ENCODE measurements at places on chromosomes 2 and 18.
A peak's percentile ranks its signal among the peaks of the same experiment; 100 is the strongest.

DNA sequence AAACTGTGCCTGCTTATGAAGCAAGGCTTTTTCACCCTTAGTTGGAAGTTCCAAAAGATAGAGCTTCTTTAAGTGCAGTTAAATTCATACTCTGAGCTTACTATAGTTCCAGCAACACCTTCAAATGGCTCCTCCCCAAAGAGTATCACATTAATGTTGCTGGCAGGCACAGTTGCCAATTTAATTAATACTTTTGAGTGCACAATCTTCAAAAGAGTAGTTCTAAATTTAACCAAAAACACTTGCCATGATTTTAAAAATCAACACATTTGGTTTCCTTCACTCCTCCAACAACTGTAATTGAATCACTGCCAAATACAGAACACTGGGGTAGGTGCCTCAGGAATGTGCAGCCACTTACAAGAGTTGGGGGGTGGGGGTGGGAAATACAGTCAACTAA is 150.6 kb upstream of the UBE2E3 start:
- no peaks in the 10 kb centered on the region for H3K4me1 ChIP-seq
- no peak for DNase-seq
- H3K27me3 ChIP-seq: no peaks in the 10 kb centered on the region
- no peak overlapping the region for H3K27ac ChIP-seq

- H3K36me3 ChIP-seq: no peaks in the 10 kb centered on the region
- H3K4me3 ChIP-seq: no peak overlapping the region
- H3K27me3 ChIP-seq: no peaks in the 10 kb centered on the region
- H3K4me1 ChIP-seq: no peaks in the 10 kb centered on the region
- H3K27ac ChIP-seq: no peak overlapping the region
These were observed 122.6 kb upstream of the SPRED2 start for GRCh38 chr2:65554765-65555591.

DNA sequence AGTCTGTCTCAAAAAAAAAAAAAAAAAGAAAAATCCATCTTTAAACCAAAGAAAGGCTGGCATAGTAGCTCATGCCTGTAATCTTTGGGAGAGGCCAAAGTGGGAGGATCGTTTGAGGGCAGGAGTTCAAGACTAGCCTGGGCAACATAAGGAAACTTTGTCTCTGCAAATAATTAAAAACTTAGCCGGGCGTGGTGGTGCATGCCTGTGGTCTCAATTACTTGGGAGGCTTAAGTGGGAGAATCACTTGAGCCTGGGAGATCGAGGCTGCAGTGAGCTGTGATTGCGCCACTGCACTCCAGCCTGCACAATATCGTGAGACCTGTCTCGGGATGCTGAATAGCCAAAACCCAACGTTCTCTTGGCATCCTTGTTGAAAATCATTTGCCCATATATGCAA is 6.1 kb downstream of the CNOT11 start:
- peaks cover 4% of the 10 kb centered on the region for H3K4me1 ChIP-seq
- H3K4me3 ChIP-seq: no peak overlapping the region
- H3K27ac ChIP-seq: no peak overlapping the region
- DNase-seq: no peak

DNA sequence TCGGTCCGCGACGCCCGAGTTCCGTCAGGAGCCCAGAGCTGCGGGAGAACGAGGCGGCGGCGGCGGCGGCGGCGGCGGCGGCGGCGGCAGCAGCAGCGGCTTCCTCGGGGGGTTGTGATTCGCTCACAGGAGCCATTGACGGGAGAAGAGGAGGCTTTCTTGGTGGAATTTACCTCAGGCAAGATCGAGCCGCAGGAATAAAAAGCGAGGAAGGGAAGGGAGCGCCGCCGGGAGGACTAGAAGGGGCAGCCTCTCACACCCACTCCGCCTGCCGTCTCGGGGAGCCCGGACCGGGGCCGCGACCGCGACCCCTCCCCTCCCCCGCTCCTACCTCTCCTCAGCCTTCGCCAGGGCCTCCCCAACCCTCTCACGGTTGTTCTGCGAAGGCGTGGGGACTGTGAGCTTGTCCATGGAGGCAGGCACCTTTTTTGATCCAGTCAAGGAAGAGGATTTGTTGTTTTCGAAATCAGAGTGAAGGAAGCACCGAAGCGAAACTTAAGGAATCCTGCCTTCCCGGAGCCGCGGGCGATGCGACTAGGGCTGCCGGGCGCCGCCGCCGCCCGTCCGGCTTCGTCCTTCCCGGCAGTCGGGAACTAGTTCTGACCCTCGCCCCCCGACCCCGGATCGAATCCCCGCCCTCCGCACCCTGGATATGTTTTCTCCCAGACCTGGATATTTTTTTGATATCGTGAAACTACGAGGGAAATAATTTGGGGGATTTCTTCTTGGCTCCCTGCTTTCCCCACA is 506 bp downstream of the BMPR2 start:
- peaks cover 4% of the 10 kb centered on the region for H3K4me1 ChIP-seq
- peak overlapping the region; percentile 97 for H3K4me3 ChIP-seq
- DNase-seq: no peak
- H3K27me3 ChIP-seq: no peaks in the 10 kb centered on the region
- peaks cover 6% of the 10 kb centered on the region for H3K36me3 ChIP-seq
- peak overlapping the region; percentile 90 for H3K27ac ChIP-seq

- no peaks in the 10 kb centered on the region for H3K36me3 ChIP-seq
- no peak for DNase-seq
- H3K27ac ChIP-seq: no peak overlapping the region
- no peak overlapping the region for H3K4me3 ChIP-seq
- H3K27me3 ChIP-seq: no peaks in the 10 kb centered on the region
- H3K4me1 ChIP-seq: peaks cover 2% of the 10 kb centered on the region
These were observed 290.8 kb downstream of the DYSF start for GRCh38 chr2:71743995-71744675.

- DNase-seq: no peak
- H3K4me3 ChIP-seq: no peak overlapping the region
- no peaks in the 10 kb centered on the region for H3K27me3 ChIP-seq
These were observed 556.3 kb downstream of the ARHGAP15 start for GRCh38 chr2:143685421-143686078.

DNA sequence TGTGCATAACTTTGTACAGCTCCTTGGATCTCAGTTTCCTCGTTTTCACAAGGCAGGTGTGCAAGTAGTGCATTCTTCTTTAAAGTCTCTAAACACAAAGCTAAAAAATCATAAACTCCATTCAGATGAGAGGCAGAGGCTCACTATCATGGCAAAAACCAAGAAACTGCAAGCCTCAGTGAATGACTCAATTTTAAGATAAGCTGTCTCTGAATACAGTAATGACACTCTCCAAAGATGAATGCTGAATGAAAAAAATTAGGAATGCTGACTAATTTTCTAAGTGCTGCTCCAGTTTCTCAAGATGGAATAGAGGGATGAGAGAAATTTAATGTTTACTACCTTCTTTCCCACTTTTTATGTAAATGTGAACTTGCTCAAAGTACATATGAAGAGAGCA is 17.2 kb downstream of the B4GALT6 start:
- no peaks in the 10 kb centered on the region for H3K27me3 ChIP-seq
- H3K36me3 ChIP-seq: no peaks in the 10 kb centered on the region
- H3K4me3 ChIP-seq: no peak overlapping the region
- no peak for DNase-seq

- H3K27ac ChIP-seq: no peak overlapping the region
- no peak for DNase-seq
- no peaks in the 10 kb centered on the region for H3K27me3 ChIP-seq
These were observed 10.2 kb downstream of the SP110 start for GRCh38 chr2:230209422-230210051.

DNA sequence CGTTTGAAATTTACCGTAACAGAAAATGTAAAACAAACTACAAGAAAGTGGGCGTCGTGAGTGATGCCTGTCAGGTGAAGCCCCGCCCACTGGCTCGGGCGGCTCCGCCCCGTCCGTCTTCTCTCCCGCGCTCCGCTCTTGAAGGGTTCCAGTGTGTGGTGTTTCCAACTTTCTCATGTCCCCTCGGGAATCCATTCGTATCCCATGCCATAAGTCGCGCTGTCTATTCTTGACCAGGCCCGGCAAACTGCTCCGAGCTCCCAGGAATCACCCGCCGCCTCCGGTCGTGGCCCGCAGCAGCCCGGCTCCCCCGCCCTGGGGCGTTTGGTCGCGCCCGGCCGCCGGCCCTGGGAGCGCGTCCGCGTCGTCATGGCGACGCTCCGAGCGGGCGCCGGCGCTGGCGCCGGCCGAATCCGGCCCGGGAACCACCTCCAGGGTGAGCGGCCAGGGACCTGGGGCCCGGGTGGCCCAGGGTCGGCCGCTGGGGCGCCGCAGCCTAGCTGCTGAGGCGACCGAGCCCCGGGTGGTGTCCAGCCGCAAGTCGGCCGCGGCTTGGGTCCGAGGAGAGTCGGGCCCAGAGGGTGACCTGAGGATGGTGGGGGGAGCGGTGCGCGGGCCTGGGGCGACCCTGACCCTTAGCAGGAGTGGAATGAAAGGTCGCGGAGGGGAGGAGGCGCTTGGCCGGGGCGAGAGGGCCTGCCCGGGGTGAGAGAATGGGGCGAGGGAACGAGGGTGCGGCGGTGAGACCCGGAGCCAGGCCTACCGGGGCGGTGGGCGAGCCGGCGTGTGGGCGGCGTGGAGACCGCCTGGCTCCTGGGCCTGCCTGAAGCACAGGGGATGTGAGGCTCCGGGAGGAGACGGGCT is at the start of gene CFAP221:
Gene CFAP221, plus strand, starts transcription at position 375 of the 864 bp plus-strand sequence. CDS start 1,683 bp downstream, outside the sequence.
- peak; percentile 85 for DNase-seq
- no peaks in the 10 kb centered on the region for H3K27me3 ChIP-seq
- H3K27ac ChIP-seq: peak within 1 kb of the TSS; percentile 78
- peaks cover 22% of the 10 kb centered on the region for H3K4me1 ChIP-seq

DNA sequence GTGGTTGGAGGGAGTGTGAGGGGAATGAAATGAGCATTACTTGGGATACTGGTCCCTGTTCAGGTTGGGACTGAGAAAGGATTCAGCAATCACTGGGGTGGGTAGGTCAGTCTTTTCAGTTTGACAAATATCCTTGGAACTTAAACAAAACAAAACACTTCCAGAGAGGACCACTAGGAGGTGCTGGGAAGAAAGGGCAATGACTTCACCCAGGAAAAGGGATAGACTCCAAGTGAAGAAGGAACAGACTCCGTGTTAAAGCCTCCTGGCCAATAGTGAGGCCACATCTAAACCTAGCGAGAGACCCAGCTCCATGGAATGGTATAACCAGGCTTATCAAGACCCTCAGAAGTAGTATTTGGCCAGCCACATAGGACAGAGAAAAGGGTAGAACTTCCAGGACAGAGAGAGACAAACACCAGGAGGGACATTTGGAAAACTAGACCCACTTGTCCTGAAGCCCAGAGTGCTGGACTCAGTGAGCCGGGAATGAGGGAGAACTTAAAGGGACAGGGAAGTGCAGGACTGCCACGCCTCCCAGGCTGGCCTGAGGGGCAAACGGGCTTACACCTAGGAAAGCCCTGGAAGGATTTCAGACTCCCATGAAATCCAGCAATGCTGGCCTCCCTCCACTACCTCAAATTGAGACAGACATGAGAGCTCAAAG is 19.6 kb upstream of the KCNG3 start:
- peaks cover 3% of the 10 kb centered on the region for H3K4me1 ChIP-seq
- H3K27ac ChIP-seq: no peak overlapping the region
- H3K4me3 ChIP-seq: no peak overlapping the region
- H3K36me3 ChIP-seq: no peaks in the 10 kb centered on the region
- H3K27me3 ChIP-seq: no peaks in the 10 kb centered on the region

GRCh38 chr18:44830581-44830980 is 149.9 kb downstream of the SETBP1 start:
- no peaks in the 10 kb centered on the region for H3K27me3 ChIP-seq
- no peak overlapping the region for H3K4me3 ChIP-seq
- H3K27ac ChIP-seq: no peak overlapping the region
- H3K36me3 ChIP-seq: no peaks in the 10 kb centered on the region

GRCh38 chr18:48872234-48873145 is 78.3 kb downstream of the SMAD7 start:
- H3K4me1 ChIP-seq: peaks cover 3% of the 10 kb centered on the region
- H3K27me3 ChIP-seq: no peaks in the 10 kb centered on the region
- H3K36me3 ChIP-seq: no peaks in the 10 kb centered on the region
- no peak for DNase-seq

DNA sequence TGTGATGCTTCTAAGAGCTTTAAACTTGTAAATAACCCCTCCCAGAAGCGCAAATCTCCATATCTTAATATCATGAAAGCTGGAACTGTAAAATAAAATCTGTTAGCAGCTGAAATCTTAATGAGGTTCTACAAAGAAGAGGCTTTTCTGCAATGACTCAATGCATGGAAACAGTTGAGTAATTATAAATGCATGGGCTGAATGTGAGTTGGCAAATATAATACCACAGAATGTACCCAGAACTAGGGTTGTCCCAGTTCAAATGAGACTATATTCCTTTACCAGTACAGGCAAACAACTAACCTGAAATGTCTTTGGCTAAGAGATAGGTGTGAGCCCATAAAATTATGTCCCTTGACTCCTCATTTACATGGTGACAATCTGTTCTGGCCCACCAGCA is 52.9 kb downstream of the SATB2 start:
- DNase-seq: no peak
- no peaks in the 10 kb centered on the region for H3K36me3 ChIP-seq
- no peak overlapping the region for H3K4me3 ChIP-seq
- H3K27ac ChIP-seq: no peak overlapping the region
- no peaks in the 10 kb centered on the region for H3K27me3 ChIP-seq

DNA sequence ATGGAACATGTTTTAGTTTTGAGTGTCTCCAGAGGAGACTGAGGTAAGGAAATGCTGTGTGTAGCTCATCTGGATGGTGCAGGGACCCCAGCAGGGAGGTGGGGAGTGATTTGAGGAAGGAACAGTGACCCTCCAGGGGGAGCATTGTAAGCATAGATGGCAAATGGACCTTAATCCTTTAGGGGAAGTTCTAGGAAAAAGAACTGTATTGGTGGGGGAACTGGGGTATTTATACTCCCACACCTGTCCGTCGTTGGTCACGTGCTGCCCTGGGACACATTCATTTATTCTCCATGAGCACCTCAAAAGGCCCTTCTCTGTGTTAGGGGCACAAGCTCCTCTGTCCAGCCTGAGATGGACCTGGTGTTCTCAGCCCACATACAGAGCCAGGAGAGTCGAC is 233.9 kb upstream of the HDAC4 start:
- no peak overlapping the region for H3K4me3 ChIP-seq
- H3K27me3 ChIP-seq: no peaks in the 10 kb centered on the region
- no peaks in the 10 kb centered on the region for H3K4me1 ChIP-seq
- no peak for DNase-seq

DNA sequence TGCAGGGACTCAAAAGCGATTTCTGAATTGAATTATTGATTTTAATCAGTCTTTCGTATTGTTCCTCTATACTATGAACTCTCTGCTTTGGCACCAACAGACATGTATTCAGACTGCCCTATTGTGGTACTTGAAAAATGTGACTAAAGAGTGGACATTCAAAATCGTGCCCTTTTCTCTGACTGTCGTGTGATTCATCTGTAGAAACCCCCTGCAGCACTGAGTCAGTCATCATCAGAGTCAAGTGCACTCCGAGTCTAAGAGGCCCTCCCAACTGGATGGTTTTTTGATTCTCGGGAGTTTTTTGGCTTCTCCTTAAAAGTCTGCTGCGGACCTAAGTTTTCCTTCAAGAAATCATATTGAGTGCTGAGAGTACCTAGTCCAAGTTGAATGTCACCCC is 96.4 kb upstream of the FOSL2 start:
- no peaks in the 10 kb centered on the region for H3K27me3 ChIP-seq
- no peak overlapping the region for H3K27ac ChIP-seq
- no peak overlapping the region for H3K4me3 ChIP-seq
- no peak for DNase-seq
- peaks cover 6% of the 10 kb centered on the region for H3K4me1 ChIP-seq
